ENCODE measurements at places on chromosomes 2 and 18.

DNA sequence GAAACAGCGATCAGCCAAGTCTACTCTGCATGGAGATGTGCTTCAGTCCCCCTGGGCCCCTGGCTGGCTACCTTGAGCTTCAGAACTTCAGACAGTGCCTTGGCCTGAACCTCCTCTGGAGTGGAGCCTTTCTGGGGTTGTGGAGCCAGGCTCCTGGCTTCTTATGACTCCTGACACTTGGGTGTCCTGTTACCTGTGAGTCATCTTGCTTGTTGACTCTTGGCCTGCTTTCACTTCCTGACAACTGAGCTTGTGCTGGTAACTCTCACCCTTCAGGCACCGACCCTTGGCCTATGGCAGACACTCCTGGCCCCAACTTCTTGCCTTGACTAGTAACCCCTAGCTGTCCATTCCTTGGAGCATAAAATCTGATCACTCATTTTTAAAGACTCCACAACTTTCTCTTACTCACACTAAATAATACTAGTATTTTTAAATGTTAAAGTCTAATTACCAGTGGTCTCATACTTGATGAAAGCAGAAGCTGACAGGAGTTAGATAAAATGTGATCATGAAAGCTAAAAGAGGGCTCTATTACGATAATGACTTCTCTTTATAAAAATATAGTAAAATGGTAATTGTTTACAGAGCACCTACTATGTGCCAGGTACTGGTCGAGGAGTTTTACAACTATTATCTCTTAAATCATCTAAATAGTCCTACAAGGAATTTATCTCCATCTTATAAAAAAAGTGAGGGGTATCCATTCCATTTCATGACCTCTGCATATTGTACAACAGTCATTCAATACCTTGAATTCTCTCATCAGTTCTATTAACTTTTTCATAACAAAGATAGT lies 46.3 kb upstream of the VIT start:
- DNase-seq, result no peak

DNA sequence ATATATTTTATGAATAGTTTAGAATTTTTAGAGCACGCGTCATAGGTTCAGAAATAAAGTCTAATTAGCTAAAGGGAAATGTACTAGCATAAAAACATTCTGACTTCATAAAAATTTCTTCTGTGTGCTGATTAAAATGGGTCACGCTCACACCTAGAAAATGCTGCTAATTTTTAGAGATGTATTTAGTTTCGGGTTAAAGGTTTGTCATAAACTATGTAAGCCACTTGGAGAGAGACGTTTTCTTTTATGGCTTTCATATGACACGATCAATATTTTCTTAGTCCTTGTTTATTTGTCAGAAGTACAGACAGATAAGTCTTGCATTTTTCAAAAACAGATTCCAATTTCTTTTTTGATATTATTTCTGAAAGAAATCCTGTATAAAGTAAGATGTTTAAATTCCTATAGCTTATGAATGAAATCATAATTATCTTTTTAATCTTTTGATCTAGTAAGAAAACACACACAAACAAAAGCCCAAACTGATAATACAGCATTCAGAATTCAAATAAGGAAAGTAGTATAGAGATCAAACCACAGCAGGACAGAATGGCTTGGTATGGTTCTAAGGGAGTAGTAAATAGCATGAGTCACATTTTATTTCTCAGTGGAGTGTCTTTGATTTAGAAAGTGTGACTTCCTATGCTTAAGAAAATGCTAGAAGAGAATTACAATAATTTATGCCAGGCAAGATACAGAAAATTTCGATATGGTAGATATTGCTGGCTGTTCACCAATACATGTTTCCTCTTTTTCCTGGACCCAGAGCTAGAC lies 236.6 kb downstream of the GPD2 start:
- no peak for DNase-seq

DNA sequence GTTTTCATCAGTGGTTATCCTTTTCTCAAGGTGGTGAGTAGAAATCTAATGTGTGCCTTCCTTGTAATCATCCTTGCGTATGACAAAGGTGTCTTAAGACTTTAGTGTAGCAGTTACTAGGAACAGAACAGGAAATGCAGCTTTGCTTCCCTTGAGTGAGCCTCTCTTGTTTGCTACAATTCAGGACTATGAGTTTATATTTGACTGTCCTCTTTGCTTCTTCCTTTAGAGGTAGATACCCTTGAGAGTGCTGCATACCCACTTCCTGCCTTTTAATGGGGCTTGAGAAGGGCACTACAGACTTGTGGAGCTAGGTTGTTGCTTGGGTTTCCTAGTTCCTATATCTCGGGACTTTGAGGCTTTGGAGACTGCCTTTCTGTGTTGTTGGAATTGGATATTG lies 3.8 kb downstream of the KCNJ13 start:
- DNase-seq, result no peak

- DNase-seq, result no peak
These were observed 220.8 kb downstream of the SH3RF3 start for GRCh38 chr2:109349503-109350465.

GRCh38 chr2:201425952-201426351 lies 25.3 kb downstream of the TRAK2 start:
- no peak for DNase-seq

DNA sequence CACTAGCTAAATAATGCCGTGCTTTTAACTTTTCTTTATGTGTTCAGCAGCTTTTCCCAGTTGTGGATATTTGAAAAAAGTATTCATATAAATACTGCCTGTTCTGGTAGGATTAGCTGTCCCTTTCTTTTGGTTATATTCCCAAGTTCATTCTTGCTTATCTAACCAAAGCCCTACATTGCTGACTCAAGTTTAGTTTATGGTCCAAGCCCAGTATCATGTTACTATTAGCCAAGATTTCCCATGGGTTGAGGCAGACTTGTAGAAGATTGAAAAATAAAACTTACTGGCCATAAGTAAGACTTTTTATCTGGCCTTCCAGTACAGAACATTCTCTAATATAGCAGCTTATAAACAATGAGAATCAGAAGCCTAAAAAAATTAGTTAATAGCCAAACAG lies 49.7 kb upstream of the NFE2L2 start:
- no peak for DNase-seq

- DNase-seq, result no peak
These were observed 260.4 kb downstream of the ZNF516 start for GRCh38 chr18:76234676-76235060.
